ENCODE measurements at places on chromosomes 2 and 18.

- no peak for DNase-seq
Measured at GRCh38 chr2:97983698-97984097, 12.1 kb downstream of the TMEM131 start.

DNA sequence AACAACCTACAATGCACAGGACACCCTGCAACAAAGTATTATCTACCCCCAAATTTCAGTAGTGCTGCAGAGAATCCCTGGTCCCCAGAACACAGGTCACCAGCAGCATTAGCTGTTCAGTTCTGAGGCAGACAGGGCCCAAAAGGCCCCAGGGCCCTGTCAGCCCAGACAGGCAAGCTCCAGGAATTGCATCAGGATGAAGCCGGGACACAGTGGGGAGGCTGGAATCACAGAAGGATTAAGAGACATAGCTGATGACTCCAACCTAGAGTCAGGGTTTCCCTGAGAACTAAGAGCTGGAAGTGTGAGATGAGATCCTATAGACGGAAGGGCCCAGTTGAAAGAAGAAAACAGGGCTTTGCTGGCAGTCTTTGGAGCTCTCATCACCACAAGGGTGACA, 148.1 kb downstream of the GALNT14 start:
- no peak for DNase-seq

- no peak for DNase-seq
Measured at GRCh38 chr18:59612381-59612780, 84.8 kb downstream of the CCBE1 start.

DNA sequence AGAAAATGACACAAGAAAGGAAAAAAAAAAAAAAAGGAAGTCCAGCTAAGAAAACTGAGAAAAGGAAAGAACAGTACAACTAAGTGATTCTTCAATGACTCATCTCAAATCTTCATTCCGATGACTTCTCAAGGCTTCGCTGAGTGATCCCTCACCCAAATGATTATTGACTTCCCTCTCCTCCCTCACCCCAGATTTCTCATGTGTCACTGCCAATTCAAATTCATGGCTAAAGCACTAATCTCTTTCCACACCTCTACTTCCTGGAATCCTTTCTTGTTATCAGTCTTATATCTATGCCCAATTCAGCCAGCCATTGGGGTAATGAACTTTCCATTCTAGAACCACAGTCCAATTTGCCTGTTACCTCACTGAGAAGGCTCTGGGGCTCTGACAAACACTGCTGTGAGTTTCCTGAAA, 7.2 kb upstream of the ABCB11 start:
- DNase-seq, result peak; percentile 80

DNA sequence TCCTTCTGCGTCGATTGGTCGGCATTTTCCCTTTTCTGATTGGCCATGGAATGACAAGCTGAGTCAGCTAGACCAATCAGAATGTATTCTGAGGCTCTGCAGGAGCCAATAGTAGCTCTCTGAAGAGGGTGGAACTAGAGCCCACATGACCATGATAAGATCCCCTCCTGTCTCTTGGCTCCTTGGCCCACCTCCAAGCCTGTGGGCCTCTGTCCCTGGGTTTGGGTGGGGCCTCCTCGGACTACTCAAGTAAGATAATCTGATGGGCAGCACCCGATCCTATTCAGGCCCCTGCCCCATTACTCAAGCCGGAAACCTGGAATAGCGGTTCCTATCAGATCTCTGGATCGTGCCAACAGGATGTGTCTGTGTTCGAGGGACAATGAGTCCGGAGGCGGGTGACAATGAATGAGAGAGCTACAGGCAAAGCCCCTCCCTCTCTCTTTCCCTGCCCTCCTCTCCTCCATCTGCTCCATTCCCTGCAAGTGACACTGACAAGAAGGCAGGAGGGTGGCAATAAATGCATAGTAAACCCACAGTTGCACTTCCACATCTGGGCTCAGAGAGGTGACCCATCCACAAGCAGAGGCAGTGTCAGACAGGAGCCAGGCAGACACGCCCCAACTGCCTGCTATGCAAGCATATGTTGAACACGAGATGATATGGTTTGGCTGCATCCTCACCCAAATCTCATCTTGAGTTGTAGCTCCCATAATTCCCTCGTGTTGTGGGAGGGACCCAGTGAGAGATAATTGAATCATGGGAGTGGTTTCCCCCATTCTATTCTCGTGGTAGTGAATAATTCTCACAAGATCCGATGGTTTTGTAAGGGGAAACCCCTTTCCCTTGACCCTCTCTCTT, 114.7 kb downstream of the TNS1 start:
- peak; percentile 35 for DNase-seq

GRCh38 chr2:17030047-17030446, 364.4 kb upstream of the CYRIA start:
- DNase-seq, result no peak

DNA sequence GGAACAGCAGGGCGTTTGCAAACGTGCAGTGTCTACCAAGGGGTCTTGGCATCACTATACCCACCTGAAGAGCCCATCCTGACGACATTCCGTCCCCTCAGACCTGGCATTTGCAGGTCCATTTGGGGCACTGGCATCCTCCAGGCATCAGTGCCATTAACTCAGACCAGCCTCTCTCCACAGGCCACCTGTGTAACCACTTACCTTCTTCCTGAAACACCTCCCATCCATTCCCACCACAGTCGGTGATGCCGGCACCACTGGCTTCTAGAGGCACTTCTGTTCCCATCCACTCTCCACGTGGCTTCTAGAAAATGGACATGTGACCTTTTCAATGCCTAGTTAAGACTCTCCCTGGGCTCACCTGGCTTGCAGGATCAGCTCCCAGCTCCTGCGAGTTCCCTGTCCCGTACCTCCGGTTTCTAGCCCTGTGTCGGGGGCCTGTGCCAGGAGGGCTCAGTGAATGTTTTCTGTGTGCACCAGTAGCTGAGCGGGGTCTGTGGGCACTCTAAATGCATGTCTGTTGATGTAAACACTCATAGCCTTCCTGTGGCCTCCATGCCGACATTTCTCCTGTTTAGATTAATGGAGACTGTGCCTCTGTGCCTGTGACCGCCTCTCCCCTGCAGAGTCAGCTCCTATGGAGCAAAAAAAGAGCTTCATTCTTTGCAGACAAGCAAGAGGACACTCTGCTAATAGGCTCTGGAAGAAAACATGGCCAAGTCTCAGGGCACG, 458.0 kb upstream of the HS6ST1 start:
- no peak for DNase-seq

GRCh38 chr2:218130377-218130776, 4.5 kb downstream of the CXCR2 start:
- peak; percentile 19 for DNase-seq

GRCh38 chr2:86790676-86791572, at the start of gene CD8A:
CD8A (minus strand) TSS chr2:86790913; CDS start chr2:86790825, 88 bp downstream.
- DNase-seq, result peak; percentile 53

- DNase-seq, result no peak
Measured at GRCh38 chr2:140359056-140359771, 1579.0 kb upstream of the NXPH2 start.

GRCh38 chr18:34704074-34704473, 6.0 kb upstream of the DTNA start:
- no peak for DNase-seq

All from inflammatory macrophage (primary cell).